Stimulated activated CD4-positive, alpha-beta T cell treated with anti-CD3 and anti-CD28 coated beads, Interleukin-1b, Interleukin-23, amount 100 ng/mL, for 1 hour (primary cell): ENCODE measurements at places on chromosomes 6 and 20.

DNA sequence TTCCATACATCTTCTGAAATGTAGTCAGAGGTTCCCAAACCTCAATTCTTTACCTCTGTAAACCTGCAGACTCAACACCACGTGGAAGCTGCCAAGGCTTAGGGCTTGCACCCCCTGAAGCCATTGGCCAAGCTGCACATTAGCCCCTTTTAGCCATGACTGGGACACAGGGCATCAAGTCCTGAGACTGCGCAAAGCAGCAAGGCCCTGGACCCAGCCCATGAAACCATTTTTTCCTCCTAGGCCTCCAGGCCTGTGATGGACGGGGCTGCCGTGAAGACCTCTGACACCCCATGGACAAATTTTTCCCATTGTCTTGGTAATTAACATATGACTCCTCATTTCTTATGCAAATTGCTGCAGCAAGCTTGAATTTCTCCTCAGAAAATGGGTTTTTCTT, 727.8 kb downstream of the C6orf118 start:
- DNase-seq: no peak

GRCh38 chr20:48837014-48837413, 9.2 kb upstream of the PREX1 start:
- no peak for DNase-seq

GRCh38 chr6:109014606-109015005, 80.0 kb downstream of the SESN1 start:
- DNase-seq: no peak

GRCh38 chr6:166005401-166005943, 162.2 kb downstream of the TBXT start:
- DNase-seq: no peak

DNA sequence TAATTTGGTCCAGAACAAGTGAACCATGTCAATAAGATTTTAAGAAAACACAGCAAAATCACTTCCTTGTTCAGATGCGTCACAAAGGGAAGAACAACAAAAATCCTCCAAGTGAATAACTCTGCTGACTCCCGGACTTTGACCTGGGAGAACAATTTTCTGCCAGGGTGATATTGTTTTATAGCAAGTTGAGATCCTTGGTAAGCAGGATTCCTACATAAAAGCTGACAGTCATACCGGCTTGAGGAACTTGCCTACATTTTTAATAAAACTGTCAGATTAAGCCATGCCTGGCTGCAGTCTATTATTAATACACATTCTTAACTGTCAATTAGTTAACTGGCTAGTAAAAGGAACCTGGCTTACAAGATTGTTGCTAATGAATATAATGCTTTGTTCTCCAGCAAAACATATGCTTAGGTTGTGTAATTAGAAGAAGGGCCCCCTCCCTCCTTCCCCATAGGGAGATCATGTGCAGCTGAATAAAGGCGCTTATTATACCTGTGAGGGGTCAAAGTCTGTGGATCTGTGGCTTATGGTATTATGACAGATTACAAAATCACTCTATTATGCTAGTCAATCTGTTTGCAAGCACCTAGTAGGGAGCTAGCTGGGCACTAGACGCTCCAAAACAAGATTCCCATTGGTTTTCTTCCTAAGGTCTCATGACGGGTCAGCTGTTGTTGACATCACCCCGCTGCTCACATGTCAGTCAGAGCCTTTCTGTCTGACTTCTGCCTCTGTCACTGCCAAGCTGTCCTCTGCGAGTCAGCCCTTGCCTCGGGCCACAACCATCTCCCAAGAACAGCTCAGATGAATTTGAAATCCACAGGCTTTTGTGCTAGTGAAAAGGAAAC, 44.6 kb upstream of the SEC63 start:
- DNase-seq: no peak

- DNase-seq: no peak
Observed at GRCh38 chr6:13457577-13457976, 29.8 kb downstream of the GFOD1 start.

DNA sequence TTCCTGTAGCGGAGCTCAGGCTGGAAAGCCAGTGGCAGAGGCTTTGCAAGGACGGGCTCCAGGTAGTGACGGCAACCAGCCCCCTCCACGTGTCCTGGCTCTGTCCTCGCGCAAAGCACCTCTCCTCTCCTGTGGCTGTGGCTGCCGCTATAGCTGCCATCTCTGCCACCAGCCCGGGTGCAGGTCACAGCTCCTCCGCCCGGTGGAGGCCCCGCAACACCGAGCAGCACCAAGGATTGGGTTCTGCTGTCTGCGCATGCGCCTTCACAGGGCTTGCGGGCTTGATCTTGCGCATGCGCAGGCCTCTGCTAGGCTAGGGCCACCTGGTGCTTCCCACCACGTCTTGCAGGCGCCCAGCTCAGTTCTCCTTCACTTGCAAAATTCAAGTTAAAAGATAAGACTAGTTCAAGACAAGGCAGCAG, 625.4 kb downstream of the QKI start:
- DNase-seq: no peak

DNA sequence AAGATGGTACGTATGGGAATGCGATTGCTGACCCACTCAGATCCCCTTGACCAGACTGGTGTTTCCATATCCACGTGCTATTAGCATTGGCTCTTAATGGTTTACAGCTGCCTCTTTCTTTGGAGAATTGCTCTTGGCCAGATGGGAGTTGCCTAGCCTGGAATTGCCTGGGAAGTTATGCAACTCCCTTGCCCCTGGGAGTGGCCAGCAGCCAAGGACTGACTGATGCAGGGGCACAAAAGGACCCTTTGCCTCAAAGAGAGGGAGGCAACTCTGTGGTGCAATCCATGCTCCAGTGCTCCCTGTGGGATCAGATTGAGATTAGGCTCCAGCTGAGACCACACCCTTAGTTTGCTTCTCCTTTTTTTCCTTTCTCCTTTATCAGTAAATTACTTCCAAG, 203.5 kb upstream of the JAG1 start:
- DNase-seq: no peak

- no peak for DNase-seq
Observed at GRCh38 chr6:156787569-156788492, 10.7 kb downstream of the ARID1B start.

DNA sequence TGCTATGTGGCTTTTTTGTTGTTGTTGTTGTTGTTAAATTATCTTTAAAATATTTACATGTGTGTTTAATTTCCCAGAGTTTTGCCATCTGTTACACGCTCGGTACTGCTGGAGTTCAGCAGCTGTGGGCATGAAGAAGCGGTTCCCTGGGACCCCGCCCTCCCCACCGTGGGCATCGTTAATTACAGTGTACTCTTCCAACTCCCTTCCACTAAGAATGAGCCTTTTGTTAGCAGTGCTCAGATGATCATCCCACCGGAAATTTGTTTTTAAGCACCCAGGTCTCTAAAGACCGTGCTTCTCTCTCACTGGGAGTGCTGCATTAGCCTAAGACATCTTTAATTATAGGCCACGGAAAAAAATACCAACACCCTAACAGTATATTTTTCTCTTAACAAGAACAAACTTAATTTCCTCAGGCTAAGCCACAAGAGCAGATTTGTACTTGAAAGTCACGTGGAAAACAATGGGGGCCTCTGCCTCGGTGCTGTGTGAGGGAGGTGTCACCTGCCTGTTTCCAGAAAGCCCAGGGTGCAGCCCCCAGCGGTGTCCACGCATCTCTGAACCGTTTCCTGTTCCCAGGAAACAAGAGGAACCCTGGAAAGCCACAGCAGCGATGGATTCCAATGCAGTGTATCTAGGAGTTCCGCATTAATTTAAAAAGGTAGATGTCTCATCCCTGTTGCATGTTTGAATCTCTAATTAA, 113.3 kb upstream of the FRMD1 start:
- DNase-seq: no peak

DNA sequence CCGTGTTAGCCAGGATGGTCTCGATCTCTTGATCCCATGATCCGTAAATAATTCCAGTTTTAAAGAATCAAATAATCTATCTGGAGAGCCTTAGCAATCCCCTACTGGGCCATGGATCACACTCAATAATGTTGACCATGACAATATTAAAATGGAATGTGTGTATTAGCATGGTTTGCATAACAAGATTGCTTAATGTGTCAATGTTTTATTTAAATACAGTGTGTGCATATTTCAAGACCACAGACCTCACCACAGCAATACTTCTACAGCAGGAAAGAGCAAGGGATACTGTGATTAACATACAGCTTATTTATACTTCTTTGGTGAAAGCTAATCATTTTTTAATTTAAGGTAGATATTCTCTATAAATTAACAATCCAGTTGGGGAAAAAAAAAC, 470.4 kb downstream of the TFAP2B start:
- DNase-seq: no peak

DNA sequence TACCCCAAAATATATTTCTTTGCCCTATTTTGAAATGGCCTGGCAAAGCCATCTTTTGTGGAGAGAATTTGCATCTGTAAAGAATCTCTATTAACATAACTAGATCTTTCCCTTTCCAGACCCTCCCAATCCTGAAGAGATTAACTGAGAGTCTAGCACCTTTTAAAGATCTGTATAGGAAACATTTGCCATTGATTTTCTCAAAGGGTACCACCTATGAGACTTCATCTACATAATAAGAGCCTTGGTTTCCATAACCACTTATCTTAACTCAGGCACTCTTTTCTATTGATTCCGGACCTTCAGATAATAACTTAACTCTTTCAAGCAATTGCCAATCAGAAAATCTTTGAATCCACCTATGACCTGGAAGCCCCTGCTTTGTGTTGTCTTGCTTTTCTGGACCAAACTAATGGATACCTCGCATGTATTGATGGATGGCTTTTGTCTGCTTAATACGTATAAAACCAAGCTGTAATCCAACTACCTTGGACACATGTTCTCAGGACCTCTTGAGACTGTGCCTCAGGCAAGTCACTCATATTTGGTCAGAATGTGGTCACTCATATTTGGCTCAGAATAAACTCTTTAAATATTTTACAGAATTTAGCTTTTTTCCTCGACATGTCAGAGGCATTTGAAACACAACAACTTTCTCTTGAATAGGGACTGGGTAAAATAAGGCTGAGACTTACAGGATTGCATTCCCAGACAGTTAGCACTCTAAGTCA, 31.4 kb downstream of the SLC22A2 start:
- no peak for DNase-seq

- DNase-seq: no peak
Observed at GRCh38 chr6:92399911-92400310, 1019.4 kb downstream of the EPHA7 start.

DNA sequence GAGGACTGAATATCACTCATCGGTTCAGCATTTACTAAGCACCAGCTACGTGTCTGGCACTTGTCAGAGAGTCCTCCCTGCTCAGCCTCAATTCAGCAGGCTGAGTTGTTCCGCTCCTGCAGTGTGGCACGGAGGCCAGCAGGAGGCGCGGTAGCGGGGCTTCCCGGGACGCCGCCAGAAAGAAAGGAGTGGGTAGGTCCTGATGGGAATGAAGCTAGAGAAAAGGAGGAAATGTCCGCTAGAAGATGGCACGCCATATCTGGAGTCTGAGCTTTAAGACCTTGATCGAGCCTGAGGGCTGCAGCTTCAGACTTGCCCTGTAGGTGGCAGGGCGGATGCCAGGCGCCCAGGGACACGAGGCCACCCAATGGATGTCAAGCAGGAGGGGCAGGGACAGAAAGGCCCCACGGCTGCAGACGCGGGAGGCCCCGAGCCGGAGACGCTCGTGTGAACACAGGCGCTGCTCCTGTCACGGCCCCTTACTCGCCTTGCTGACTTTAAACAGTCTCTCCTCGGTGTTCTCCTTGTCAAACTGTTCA, 18.7 kb downstream of the SERPINB6 start:
- DNase-seq: peak; percentile 21

GRCh38 chr6:167571550-167571949, 246.7 kb downstream of the TTLL2 start:
- no peak for DNase-seq

GRCh38 chr6:3019065-3019464, 19.4 kb downstream of the NQO2 start:
- no peak for DNase-seq

DNA sequence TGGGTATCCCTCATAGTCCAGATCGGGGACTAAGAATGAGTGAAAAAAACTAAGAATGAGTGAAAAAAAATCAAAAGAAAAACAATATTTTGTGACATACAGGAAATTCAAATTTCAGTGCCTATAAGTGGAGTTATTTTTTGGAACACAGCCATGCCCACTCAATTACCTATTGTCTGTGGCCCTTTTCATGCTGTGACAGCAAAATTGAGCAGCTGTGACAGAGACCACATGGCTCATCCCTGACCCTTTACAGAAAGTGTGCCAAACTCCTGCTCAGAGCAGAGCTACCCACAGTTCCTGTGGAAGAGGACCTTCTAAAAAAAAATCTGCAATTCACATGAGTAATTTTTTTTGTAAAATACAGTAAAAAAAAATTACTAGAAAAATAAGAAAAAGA, 1.4 kb downstream of the NCR2 start:
- no peak for DNase-seq

- no peak for DNase-seq
Observed at GRCh38 chr6:149951626-149952025, 9.8 kb downstream of the ULBP2 start.

DNA sequence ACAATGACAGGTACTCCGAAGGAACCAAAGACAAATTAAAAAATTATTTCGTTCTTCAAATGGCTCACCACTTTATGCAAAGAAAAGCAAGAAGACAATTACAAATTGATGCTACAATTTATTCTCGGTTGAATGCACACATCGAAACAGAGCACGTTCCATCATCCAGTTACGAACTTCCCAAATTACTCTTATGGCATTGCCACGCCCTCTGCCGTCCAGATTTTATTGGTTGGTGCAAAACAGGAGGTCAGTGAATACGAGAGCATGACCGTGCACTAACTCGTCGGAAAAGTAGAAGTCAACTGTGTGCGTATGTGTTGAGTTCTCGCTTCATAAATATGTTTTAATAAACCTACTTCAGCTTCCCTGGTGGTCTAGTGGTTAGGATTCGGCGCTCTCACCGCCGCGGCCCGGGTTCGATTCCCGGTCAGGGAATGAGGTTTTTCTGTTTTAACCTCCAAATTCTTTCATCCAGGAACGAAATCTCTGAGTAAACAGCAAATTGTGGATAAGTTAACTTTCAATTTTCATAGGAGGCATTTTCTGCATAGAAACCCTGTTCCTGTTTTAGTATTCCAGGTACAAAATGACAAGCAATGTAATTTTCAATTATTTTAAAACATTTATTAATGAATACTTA, 23.2 kb downstream of the ZNF311 start:
- DNase-seq: peak; percentile 41

DNA sequence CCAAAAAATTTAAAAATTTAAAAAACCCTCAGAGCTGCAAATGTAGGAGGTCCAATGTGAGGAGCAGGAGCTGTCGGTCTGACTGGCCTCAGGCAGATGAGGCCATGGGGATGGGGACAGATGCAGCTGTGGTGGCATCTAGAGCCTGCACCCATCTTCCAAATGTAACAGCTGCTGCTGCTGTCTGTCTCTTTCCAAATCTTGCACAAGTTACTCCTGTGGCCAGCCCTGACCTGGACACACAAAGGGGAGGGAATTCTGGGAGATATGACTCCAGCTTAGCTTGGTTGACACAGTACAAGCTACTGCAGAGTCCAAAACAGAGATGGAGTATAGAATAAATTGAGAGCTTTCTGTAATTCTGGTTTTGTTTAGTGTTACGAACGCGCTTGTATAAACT, 115.2 kb downstream of the PRND start:
- no peak for DNase-seq

DNA sequence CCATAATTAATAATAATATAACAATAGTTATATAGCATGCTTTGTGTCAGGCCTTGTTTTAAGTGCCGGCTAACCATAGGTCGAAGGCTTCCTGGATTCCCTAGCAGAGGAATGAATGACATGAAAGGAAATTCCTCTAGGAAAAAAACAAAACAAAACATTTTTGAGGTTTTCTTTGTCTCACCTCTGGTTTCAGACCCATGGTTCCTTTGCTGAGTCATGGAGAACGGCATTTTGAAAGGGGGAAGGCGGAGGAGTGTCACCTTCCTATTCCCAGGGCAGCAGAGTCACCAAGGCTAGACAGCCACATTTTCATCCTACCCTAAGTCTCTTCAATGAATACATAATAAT, 25.3 kb upstream of the CCND3 start:
- DNase-seq: no peak
